ENCODE measurements at places on chromosomes 5 and 9.
A peak's percentile ranks its signal among the peaks of the same experiment; 100 is the strongest.

DNA sequence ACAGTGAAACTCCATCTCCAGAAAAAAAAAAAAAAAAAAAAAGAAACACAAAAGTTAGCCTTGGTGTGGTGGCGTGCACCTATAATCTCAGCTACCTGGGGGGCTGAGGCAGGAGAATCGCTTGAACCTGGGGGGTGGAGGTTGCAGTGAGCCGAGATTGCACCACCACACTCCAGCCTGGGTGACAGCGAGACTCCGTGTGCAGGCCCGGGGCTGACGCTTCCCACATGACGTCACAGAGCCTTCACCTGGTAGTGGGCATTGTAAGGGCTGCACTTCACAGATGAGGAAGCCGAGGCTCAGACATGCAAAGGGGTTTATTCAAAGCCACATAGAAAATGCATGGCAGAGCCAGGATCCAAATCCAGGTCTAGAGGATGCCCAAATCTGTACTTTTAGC lies 114.2 kb downstream of the GAPVD1 start:
- DNase-seq: no peak

DNA sequence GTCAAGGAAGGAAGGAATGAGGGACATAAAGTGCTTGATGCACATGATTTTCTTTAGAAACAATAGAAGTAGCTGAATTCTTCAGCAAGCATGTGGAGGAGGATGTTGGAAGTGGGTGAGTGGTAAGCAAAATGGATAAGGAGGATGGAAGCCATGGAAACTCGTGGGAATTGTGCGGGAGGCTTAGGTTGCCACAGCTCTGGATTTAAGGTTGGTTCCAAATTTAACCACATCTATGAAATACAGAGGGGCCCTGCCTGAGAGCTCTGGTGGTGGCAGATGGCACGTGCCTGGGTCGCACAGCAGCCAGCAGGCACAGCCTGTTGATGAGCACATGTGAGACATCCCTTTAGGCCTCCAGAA lies 284.7 kb downstream of the SMARCA2 start:
- no peak for DNase-seq

DNA sequence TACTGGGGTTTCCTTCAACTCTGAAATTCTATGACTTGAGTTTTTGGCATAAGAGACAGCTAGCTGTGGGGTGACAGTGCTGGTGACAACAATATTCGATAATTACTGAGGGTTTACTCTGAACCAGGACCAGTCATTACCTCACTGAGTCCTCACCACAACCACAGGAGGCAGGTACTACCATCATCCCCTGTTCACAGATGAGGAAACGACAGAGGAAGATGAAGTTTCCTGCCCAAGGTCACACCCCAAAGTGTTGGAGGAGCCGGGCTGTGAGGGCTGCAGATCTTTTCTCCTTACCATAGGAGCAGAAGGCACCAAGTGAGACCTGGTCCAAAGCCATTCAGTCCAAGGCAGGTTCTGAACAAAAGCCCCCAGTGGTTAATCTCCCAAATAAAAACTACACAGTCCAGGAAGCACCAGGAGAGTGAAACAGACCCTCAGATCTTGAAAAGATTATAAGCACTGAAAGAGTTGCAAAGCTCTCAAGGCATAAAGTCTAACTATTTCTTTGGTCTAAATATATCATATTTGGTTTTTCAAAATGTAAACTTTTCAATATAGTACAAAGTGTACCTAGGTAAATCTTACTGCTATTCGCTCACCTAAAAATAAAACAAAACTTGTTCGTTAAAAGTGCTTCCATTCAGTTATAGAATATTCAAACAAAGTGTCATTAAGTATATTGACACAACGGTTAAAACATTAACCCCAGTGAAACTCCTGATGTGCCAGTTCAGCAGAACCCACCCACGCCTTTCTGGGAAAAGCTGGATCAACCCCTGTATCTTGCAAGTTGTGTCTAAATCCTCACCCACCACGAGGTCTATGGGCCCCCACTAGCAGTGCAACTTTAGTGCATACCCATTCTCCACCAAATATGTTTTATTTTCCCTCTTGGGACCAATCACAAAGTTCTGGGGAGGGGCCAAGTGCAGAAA lies 82.6 kb upstream of the EQTN start:
- DNase-seq: no peak

DNA sequence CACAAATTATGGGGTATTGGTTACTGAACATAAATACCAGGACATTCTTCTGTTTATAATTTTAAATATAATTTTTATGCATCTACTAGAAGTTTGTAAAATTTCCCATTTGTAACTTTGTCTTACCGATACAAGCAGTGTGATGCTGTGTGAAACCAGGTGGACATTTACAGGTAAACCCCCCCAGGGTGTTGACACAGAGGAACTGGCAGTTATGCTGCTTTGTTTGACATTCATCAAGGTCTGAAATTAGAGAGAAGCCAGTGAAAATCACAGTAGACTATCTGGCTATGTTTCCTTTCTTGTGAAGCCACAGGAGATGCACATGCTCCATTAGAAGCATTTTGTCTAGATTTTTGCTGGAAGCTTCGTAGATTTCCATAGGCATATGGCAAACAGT lies 190.9 kb downstream of the SLC12A2 start:
- DNase-seq: no peak

DNA sequence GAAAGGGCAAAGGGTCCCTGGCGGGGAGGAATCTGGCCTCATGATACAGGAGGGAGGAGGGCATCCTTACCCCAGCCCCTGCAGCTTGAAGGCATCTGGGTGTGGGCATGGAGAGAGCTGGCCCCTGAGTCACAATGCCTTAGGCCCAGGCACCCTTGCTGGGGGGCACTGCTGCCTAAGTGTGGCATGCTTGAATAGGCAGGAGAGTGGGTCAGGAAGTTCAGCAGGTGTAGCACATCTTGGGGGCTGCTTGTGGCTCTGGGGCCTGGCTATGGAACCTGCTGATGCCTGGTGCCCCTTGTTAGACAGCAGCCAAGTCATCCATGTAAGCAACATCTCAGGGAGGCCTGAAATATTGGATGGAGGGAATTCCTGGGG lies 63.1 kb downstream of the HSPA4 start:
- DNase-seq: no peak

DNA sequence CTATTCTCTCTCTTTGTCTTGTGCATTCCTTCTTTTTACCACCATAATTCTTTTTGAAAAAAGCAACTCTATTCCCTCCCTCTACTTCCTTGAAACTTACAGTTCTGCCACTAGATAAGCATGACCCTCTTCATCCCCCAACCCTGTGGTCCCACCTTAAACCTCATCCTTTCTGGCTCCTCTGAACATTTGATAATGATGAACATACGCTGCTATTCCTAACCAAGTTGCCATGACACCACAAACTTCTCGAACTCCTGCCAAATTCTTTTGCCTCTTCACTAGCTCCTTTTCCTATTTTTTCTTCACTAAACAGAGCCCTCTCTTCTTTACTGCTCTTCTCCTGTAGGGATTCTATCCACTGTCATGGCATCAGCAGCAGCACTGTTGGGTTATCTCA lies 57.1 kb downstream of the MOCS2 start:
- DNase-seq: no peak

DNA sequence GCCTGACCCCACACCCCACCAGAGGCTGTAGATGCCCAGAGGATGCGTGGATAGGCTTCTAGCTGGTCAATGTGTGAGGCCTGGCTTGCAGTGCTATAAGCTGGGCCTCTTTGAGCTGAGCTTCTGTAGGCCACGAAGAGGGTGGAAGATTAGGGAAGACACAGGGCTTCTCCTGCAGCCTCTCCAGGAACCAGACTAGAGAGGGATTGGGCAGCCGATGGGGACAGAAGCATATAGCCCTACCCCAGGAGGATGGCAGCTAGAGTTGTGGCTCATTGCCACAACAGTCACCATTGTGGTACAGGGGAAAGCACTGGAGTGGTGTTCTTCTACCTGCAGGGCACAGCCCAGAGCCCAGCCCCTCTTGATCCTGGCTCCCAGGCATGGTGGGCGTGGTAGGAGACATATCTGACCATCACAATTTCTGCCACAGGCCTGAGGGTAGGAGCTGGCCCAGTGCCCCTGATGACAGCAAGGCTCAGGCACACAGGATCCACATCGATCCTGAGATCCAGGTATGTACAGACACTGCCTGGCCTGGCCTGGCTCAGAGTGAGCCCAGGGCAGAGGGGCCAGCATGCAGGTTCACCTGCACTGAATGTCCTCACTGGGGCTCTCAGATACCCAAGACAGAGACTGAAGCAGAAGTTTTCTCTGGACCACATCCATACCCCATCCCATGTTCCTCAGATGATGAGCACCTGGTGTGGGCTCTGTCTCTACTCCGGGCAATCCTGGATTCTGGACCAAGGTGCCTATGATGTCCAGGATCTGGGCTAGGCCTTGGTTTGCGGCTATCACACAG lies 8.7 kb downstream of the PDLIM4 start:
- no peak for DNase-seq

DNA sequence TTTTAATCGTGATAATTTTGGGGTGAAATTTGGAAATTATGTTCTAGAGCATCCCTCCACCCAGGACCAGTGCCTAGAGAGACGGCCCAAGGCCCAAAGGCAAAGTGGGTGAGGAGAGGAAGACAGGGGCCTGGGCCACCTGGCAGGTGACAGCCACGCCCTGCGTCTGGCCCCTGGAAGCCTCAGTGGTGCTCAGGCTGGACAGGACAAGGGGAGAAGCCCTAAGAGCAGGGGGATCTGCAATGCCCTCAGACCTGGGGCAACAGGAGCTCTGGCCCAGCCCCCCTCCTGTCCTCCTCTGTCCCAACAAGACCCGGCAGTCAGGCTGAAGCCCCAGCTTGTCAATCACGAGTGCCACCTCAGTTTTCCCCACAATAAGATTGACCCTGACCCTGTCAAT lies 134.8 kb downstream of the ADAMTS2 start:
- no peak for DNase-seq

- no peak for DNase-seq
Observed at GRCh38 chr5:172594867-172595466, 46.1 kb upstream of the NEURL1B start.

DNA sequence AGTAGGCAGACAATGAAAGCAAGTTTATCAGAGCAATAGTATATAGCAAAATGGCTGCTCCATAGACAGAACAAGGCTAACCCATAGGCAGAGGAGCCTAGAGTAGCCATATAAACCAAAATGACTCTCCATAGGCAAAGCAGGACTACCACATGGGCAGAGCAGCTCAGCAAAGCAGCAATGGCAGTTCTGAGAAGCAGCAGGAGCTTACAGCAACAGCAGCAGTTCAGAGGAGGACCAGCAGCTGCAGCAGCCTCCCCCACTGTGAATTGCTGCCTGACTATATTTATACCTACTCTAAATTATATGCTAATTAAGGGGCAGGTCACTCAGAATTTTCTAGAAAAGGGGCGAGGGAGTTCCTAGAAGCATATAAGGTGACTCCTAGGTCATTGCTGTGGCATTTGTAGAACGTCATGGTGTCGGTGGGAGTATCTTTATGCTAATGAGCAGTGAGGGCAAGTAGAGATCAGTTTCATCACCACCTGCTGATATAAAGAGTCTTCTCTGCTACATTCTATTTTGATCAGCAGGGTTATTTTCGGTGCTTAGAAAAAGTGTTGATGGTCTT lies 1115.5 kb downstream of the DTWD2 start:
- DNase-seq: no peak

DNA sequence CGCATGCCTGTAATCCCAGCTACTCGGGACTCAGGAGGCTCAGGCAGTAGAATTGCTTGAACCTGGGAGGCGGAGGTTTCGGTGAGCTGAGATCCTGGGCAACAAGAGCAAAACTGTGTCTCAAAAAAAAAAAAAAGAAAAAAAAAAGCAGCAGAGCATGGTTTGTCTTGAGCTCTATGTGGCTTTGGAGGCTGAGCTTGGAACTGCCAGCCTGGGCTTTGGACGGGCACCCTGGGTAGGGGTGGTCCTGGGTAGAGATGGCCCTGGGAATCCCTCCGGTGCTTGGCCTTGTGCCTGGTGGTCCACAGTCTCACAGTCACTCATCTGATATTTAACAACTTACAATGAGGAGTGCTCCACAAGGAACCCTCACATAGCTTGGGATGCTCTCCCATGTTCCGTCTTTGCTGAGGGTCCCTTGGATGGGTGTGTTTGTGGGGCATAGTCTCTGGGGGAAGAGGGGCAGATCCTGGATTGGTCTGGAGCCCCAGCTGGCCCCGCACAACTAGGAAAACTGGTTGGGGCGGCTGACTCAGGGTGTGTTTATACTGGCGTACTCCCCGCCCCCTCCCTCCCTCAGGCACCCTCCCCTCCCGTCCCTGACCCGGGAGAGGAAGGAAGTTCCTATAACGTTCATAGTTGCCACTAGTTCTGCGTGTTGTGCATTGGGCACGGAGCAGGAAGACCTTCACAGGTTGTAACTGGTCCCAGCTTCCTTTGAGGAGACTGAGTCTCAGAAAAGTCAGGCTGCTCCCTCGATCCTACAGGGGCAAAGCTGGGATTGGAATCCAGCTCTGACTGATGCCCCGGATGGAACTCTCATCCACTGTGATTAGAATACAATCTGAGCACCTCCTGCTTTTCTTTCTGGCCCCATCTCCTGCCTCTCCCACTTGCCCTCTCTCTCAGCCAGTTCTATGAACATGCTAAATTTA lies 11.2 kb downstream of the IER5L start:
- DNase-seq: no peak

DNA sequence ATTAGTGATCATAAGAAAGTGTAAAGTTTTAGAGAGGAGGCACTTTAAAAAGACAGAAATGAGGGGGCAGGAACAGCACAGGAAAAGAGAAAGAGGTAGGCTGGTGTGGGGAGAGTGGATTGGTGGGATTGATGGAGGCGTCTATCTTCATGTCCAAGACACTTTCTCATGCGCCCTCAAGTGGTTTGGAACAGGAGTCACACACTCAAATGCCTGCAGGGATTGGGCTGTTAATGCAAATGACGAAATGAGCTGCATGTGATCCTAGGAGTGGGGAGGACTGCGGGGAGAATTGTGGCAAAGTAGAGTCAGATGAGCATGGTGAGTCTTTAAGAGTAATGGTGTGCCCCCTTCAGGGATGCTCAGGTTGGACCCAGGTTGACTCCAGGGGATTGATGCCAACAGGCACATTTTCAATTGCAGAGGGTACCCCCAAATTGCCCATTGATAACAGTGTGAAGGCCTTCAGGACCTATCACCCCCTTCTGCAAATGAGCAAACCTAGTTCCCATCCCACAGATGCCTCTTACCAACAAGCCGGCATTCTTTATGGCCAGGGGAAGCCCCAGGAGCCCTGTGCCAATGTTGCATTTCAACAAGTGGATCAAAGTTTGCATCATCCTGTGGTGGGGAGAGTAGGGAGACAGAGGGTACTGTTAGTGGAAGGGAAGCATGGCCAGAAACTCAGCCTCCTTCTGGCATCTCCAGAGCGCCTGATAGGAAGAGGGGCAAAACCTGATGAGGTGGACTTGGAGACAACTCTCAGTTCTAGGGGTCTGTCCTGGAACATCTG lies 5.3 kb downstream of the SLC36A3 start:
- DNase-seq: peak; percentile 43

Measured in GM12892 (cell line).